Activated T-helper 1 cell treated with Interleukin-2 at 50 U/mL for 16 hours (primary cell): ENCODE measurements at places on chromosomes 1 and 21.

- DNase-seq, result no peak
Measured at GRCh38 chr1:243739335-243740003, 110.6 kb downstream of the AKT3 start.

- no peak for DNase-seq
Measured at GRCh38 chr1:171748651-171749050, 6.8 kb upstream of the VAMP4 start.

- DNase-seq, result no peak
Measured at GRCh38 chr1:22320587-22321344, 130.9 kb upstream of the ZBTB40 start.

DNA sequence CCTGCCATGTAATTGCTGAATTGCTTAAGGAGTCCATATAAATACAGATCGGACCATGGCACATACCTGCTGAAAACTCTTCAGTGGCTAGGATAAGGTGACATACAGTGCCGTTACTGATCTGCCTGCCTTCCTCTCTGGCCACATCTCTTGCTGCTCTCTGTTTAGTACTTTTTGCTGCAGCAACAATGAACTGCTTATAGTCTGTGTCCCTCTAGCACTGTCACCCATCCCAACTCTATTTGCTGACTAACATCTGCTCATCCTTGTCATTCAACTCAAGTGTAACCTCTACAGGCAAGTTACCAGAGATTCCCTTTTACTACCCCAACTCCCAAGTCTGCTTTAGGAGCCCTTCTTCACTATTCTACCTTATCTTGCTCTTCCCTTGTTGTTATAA lies 65.6 kb downstream of the GTF2B start:
- DNase-seq, result no peak

DNA sequence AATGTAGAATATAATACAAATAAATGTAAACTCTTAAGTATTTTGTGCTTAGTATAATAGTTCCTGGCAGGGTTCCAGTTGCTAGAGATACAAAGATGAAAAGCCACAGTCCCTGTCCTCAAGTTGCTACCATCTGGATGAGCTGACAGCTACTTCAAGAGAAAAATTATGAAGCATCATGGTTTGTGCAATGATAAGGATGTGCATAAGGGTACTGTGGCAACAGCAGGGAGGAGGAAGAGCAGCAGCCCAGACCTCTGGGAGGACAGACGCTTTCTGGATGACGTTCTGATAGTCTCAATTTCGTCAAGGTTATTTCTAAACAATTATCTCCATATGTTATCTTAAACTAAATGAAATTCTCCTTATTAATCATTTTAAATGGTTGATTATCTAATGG lies 198.9 kb downstream of the NTNG1 start:
- DNase-seq, result no peak

DNA sequence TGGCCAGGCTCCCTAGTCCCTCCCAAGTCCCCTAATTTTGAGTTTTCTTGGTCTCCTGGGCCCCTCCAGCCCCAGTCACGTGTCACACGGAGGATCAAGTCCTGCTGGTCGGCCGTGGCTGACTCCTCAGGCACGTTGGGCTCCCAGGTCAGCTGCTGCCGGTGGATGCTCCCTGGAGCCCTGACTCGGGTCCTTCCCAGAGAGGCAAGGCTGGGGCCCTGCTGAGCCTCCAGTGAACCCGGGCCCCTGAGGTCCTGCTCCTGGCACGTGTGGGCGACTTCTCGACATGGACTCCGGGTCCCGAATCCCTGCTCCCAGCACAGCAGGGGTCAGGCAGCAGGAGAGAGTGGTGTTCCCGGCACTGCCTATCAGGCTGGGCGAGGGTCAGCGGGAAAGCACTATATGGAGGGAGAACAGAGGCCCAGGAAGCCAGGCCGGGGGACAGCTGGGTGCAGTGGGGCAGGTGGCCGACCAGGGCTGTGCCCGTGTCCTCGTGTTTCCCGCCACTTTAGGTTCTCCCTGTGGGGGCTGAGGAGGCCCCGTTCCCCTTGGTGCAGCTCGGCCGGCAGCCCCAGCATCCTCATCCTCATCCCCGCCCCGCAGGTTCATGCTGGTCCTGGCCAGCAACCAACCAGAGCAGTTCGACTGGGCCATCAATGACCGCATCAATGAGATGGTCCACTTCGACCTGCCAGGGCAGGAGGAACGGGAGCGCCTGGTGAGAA lies 13.2 kb downstream of the TMEM240 start:
- no peak for DNase-seq

GRCh38 chr1:223214261-223214807 lies 71.3 kb upstream of the TLR5 start:
- DNase-seq, result no peak

GRCh38 chr1:180169640-180170195 lies 15.0 kb downstream of the QSOX1 start:
- no peak for DNase-seq

GRCh38 chr1:11568687-11569086 lies 85.5 kb downstream of the FBXO2 start:
- no peak for DNase-seq

GRCh38 chr1:109620401-109620791 lies 759 bp downstream of the AMPD2 start:
- DNase-seq, result no peak

DNA sequence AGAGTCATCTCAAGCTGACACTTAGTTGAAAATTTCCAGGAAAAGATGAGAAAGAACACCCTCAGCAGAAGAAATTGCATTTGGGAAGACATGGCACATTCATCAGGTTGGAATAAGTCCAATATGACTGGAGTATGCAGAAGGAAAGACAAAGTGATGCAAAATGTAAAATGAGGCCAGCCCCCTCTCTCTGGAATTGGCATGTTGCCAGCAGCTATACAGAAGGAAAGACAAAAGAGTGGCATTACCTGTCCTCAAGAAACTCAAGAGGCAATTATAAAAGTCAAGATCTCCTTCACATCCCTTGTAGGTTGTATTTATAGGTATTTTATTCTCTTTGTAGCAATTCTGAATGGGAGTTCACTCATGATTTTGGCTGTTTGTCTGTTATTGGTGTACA lies 426.3 kb downstream of the AGBL4 start:
- DNase-seq, result no peak

GRCh38 chr1:105700723-105701122 lies 1355.8 kb upstream of the PRMT6 start:
- DNase-seq, result no peak
